ENCODE measurements at places on chromosomes 4 and X.

- DNase-seq, result no peak
Observed at GRCh38 chr4:144115519-144115918, 25.0 kb downstream of the GYPA start.

DNA sequence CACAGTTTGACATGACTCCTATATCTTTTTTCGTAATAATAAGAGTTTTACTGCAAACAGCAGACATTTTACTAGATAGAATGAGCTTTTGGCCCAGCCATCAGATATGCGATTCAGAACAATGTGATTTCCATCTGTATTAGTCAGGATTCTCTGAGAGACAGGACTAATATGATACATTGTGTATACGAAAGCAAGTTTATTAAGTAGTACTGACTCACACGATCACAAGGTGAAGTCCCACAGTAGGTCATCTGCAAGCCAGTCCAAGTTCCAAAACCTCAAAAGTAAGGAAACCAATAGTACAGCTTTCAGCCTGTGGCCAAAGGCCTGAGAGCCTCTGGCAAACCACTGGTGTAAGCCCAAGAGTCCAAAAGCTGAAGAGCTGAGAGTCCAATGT lies 24.1 kb downstream of the CXCL8 start:
- no peak for DNase-seq

DNA sequence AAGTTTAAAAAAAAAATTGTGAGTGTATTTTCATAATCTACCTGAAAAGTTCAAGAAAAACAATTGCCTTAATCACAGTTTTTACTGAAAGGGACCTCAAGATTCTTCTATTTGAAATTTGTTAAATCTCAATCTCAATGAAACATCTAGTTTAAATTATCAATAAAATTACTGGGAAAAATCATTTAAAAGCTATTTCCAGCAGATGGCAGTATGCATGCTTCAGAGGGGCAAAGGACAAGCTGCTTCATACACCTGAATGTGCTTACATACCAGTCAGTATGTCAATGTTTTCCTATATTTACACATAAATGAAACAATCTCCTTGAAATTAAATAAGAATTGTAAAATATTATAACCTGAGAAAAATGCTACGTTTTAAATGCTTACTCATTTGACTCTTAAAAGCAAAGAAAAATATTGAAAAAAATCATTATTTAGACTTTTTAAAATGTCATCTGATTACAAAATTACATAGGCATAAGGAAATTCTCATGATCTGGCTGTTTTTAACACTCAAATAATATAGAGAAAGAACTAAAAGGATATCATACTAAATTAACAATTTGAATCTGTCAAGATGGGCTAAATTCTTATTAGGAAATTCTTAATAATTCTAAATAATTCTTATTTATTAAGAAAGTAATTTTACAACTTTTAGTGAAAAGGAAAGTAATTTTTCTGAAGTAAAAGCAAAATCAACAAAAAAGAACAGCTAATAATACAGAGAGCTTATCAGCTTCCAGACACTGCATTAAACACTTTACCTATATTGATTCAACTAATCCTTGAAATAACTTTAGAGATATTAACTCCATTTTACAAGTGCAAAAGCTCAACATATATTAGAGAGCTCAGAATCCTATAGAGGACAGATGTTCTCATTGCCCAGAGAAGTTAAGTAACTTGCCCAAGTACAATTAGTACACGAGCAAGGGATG lies 242.1 kb downstream of the ADAMTS3 start:
- DNase-seq, result no peak

- no peak for DNase-seq
Observed at GRCh38 chrX:46561824-46562657, 11.5 kb upstream of the CHST7 start.

DNA sequence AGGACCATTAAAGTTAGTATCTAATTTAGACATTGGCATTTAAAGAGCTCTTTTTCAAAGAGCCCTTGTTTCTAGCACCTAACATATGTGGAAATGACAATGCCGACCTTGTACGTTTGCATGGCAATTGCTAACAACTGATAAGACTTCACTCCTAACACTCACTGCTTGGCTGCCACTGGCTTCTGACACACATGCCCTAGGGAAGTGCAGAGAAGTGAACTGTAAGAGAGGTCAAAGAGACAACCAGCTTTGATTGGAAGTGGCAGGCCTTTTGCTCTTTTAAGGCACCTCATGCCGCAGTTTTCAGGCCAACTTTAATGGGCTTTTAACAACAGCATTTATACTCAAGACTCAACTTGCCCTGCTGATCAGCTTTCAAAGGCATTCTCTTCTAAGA lies 158.4 kb downstream of the RAB28 start:
- DNase-seq, result no peak

GRCh38 chrX:152901816-152902501 lies 4.1 kb downstream of the ZNF185 start:
- DNase-seq, result no peak

GRCh38 chr4:138758196-138758595 lies 257.4 kb upstream of the NOCT start:
- DNase-seq, result no peak

DNA sequence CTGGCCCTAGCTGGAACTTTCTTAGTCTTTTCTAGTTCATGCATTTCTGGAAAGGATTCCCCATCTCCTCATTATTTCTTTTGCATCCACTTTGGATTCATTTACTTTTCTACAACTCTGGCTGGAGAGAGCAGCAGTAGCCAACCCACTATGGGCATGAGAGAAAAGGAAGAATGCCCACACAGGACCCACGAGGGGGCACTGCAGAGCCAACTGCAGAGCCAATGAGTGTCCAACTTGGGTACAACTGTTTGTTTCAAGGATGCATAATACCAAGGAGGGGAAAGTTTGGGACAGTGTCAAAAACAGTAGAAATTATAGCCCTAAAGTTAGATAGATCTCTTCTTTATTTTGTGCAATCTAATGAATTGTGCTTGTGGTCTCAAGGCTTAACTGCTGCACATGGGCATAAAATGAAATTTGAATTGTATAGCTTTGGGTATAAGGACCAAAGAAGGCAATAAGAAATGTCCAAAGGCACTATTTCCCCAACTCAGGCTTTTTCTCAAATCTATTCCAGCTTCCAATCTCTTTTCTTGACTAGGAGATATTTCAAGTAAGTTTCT lies 230.6 kb downstream of the NSUN7 start:
- no peak for DNase-seq

- no peak for DNase-seq
Observed at GRCh38 chr4:15197005-15197404, 194.7 kb downstream of the CPEB2 start.

GRCh38 chr4:20217951-20218350 lies 33.8 kb upstream of the SLIT2 start:
- no peak for DNase-seq

DNA sequence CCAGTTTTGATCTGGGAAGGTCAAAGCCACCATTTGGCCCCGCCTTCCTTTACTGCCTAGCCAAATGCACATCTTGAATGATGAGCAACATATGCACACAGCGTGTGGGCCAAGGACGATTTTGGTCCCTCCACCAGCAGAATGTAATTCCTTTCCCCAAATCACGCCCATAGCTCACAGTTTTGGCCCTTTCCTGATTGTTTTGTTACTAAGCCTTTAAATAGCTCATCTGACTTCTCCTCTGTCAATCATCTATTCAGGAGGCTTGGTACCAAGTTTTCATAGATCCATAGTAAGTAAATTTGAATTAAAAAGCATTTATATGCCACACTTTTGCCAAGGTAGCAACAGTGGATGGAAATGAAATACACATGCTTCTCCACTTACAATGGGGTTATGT lies 123.3 kb downstream of the NFKB1 start:
- DNase-seq, result no peak

DNA sequence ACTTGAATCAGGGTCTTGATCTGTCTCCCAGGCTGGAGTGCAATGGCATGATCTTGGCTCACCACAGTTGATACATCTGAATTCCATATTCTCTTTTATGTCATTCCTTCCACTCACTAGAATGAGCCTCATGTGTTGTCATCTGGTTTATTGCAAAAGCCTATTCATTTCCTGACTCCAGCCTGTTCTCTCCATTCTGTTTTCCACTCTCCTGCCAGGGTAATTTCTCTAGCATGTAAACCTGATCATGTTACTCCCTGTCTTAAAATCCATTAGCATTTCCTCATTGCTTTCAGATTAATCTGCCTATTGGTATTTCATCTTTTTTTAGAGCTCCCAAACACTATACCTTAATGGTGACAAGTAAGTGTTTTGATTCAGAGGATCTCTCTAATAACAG lies 4.3 kb upstream of the DDX60L start:
- DNase-seq, result no peak

DNA sequence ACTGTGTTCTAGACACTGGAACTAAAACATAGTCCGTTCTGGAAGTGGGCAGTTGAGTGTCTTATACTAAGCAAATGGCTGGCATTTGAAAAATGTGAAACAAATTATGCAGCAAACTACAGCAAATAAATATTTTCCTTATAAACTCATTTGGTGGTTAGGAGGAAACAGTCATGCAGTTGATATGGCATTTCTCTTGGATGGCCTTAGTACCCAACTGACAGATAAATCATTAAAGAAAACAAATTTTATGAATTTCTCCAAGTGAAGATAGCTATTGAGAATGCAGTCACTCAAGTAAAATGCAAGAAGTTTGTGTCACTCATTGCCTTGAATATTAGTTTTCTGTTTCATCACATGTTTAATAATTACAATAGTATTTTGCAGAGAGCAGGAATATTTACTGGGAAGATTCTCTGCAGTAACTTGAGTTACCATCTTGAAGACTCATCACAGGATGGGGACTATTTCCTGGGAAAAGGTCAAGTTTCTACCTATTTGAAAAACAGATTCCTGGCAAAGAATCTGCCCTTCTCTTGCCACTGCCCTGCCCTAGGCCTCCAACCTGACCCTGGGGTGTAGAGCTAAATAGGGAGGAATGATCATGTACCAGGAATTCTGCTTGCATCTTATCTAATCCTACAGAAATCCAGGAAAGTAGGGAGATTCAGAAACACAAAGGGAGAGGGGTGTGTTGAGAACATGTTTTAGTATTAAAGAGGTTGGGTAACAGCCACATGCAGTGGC lies 105.9 kb downstream of the SH3RF1 start:
- no peak for DNase-seq

- DNase-seq, result no peak
Observed at GRCh38 chr4:109754093-109754857, 24.4 kb upstream of the PLA2G12A start.

DNA sequence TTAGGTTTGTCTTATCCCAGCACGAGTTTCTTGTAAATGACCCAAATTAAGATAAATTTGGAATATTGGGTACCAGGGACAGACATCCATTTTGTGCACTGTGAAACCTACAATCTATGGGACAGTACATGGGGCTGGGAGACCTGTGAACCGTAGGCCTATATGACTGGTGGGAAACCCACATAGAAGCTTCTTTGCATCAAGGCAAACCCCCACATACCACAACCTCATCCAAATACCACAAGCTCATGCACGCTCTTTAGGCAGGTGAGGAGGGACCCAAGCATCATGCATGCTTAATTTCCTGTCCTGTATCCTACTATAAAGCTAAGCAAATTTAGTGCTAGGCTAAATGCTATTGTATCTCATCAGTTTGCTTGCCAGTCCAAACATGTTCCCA lies 47.8 kb downstream of the NIPAL1 start:
- no peak for DNase-seq

GRCh38 chr4:153074486-153074885 lies 129.8 kb upstream of the TRIM2 start:
- DNase-seq, result no peak

DNA sequence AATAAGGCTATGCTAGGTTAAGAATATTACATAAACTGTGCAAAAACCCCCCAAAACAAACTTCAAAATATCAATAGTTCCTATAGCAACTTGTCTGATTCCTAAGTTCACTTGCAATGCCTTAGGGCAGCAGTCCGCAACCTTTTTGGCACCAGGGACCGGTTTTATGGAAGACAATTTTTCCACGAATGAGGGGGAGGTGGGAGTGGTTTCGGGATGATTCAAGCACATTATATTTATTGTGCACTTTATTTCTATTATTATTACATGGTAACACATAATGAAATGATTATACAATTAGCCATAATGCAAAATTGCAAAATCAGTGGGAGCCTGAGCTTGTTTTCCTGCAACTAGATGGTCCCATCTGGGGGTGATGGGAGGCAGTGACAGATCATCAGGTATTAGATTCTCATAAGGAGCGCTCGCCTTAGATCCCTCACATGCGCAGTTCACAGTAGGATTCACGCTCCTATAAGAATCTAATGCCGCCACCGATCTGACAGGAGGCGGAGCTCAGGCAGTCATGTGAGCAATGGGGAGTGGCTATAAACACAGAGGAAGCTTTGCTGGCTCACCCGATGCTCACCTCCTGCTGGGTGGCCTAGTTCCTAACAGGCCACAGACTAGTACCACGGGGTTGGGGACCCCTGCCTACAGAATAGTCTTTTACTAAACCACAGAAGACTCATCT lies 39.7 kb downstream of the ACOX3 start:
- DNase-seq, result no peak

DNA sequence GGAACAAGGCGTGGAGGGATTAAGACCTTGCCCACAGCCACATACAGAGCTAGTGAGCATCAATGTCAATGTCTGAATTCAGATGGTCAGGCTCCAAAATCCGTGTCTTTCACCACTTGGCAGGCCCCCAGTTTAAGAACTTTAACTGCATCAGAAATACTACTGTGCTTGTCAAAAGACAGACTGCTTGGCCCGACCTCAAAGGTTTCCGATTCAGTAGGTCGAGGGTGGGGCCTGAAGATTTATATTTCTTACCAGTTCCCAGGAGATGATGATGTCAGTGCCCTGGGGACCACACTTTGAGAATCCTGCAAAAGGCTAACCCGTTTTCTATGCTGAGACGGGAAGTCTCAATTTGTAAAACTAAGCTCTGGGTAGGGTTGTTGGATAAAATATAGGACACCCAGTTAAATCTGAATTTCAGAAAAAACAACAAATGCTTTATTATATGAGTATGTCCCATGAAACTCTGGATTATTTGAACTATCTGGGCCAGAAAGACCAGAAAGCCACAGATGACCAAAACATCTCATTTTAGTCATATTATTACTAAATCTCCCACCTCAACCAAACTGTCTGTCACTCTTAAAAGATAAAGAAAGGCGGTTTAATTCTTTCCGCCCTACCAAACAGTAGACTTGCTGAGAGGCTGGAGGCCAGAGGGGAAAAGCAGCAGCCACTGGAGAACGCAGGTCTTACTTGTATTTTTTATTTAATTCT lies 42.7 kb downstream of the GATB start:
- no peak for DNase-seq

DNA sequence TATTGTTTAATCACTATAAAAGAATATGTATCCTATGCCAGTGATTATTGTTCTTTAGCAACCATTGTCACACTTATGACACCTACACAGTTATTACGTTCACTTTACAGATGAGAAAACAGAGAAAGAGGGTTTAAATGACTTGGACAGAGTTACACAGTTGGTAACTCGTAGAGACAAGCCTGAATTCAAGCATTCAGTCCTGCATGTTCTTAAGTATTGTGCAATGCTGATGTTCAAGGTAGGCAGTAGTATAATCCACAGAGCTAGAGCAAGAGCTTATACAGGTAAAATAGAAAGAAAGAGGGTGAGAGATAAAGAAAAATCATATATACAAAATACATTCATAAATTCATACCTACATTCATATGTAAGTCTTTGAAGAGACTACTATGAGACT lies 249.8 kb upstream of the ANXA10 start:
- DNase-seq, result no peak

All from effector CD8-positive, alpha-beta T cell (primary cell).